NCI-H446 (cell line): ENCODE measurements at places on chromosomes 1 and 21.
A peak's percentile ranks its signal among the peaks of the same experiment; 100 is the strongest.

GRCh38 chr1:153538315-153538821 is 2.4 kb downstream of the S100A5 start:
- no peak for DNase-seq

GRCh38 chr21:28543975-28544374 is 448.7 kb downstream of the LTN1 start:
- DNase-seq: no peak

DNA sequence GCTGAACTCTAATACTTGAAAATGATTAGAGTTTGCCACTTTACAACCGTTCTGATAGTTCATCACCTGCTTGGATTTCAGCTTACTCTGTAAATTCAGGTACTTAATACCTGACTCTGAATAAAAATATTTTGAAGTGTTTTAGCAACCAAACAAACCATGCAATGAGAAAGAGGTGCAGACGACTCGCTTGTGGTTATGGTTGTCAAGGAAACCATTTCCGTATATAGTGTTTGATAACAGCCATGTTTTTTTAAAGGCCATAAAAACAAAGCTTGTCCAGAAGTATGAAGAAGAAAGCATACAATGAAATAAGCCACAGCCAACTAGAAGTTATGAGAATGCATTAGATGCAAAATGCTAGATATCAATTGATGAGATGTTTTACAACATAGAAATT is 167.2 kb upstream of the HMCN1 start:
- DNase-seq: no peak

- DNase-seq: no peak
Observed at GRCh38 chr1:205270764-205271163, 43.0 kb downstream of the TMCC2 start.

- DNase-seq: no peak
Observed at GRCh38 chr1:200960236-200960947, 63.1 kb downstream of the KIF21B start.

- no peak for DNase-seq
Observed at GRCh38 chr1:107378866-107379265, 238.0 kb downstream of the NTNG1 start.

DNA sequence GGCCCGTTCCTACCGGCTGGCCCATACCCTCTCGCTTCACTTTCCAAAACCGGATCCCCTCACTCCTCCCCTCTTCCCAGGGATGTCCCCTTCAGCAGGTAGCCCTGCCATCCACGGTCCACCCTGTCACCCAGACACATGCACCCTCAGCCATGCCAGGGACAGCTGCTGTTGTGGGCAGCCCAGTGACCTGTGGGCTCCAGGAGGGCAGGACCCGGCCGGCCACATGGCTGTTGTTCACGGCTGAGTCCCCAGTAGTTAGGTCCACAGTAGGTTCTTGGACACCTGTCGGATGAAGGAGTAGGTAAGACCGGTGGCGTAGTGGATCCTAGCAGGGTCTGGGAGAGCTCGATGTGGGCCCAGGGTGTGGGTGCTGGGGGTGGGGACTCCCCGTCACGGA is 12.5 kb downstream of the SPSB1 start:
- DNase-seq: no peak

- DNase-seq: no peak
Observed at GRCh38 chr21:40635391-40635790, 211.6 kb downstream of the DSCAM start.

DNA sequence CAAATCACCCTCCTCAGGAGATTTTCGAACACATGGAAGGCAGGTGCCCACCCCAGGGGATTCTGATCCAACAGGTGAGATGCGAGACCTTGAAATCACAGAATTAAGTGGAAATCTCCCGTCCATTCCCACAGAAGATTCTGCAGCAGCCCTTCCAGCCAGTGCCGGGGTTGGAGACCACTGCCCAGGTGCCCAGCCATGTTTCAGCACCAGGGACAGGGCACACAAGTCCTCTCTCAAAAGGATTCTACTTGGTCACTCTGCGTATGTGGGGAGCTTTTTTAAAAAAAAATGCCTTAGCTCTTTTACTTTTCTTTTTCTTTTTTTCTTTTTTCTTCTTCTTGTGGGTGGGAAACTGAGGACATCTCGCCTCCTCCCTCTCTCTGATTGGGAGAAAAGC is 80.7 kb downstream of the VWA5B1 start:
- no peak for DNase-seq

DNA sequence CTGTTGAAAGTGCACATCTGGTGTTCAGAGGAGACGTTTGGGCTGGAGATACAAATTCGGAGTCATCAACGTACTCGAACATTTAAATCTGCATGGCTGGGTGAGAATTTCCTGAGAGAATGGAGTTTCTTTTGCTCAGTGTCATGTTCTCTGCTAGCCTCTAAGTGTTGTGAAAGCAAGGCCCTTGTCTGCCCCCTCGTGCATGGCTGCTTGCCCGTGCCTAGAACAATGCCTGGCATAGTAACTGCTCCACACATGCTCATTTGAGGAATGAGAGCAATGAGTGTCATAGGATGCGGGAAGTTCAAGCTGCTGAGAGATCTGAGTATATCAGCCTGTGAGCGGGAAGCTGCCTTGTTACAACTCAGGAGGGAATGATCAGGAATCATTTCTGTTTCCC is 171.1 kb upstream of the CSF3R start:
- peak; percentile 18 for DNase-seq

GRCh38 chr1:88104236-88104635 is 579.8 kb upstream of the PKN2 start:
- no peak for DNase-seq

- no peak for DNase-seq
Observed at GRCh38 chr1:46797696-46798470, 963 bp upstream of the CYP4B1 start.

DNA sequence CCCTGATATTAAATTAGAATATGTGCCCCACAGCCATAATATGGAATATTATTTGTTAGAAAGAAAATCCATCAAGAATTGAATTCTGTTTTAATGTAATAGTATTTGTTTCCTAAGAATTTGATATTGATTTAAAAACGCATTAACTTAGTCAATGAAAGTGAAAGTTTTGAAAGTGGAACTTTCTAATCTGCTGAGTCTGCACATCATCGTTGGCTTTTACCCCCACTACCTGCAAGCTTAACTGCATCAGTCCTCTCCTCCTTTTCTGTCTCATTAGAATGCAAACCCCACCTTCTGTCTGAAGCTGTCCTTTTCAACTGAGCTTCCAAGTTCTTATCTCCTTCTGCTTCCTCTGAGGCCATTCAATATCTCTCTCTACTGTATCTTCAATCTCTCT is 42.5 kb downstream of the XCL1 start:
- DNase-seq: no peak

GRCh38 chr1:186904361-186904760 is 75.6 kb downstream of the PLA2G4A start:
- DNase-seq: no peak

DNA sequence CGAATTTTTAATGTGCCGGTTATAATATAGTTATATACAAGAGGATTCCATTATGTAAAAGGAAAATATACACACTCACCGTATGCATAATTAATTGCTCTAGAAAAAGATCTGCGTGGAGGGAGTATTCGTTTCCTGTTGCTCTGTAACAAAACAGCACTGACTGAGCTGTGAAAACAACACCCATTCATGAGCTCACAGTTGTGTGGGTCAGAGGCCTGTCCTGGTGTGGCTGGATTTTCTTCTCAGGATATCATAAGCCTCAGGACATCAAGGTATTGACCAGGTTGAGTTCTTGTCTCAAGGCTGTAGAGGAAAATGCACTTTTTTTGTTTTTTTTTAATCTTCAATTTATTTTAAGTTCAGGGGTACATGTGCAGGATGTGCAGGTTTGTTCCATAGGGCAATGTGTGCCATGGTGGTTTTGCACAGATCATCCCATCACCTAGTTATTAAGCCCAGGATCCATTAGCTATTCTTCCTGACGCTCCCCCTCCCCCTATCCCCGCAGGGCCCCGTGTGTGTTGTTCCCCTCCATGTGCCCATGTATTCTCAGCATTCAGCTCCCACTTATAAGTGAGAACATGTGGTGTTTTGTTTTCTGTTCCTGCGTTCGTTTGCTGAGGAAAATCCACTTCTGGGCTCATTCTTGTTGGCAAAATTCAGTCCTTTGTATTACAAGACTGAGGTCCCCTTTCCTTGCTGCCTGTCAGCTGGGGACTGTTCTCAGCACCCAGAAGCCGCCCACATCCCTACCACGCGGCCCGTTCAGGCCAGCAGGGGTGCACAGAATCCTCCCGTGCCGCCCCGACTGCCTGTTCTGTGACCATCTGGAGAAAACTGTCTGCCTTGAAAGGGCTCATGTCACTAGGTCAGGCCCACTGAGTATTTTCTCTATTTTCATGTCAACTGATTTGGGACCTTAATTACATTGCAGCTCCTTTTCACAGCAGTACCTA is 87.4 kb upstream of the ERRFI1 start:
- no peak for DNase-seq

- no peak for DNase-seq
Observed at GRCh38 chr1:200034262-200034557, 6.7 kb downstream of the NR5A2 start.

DNA sequence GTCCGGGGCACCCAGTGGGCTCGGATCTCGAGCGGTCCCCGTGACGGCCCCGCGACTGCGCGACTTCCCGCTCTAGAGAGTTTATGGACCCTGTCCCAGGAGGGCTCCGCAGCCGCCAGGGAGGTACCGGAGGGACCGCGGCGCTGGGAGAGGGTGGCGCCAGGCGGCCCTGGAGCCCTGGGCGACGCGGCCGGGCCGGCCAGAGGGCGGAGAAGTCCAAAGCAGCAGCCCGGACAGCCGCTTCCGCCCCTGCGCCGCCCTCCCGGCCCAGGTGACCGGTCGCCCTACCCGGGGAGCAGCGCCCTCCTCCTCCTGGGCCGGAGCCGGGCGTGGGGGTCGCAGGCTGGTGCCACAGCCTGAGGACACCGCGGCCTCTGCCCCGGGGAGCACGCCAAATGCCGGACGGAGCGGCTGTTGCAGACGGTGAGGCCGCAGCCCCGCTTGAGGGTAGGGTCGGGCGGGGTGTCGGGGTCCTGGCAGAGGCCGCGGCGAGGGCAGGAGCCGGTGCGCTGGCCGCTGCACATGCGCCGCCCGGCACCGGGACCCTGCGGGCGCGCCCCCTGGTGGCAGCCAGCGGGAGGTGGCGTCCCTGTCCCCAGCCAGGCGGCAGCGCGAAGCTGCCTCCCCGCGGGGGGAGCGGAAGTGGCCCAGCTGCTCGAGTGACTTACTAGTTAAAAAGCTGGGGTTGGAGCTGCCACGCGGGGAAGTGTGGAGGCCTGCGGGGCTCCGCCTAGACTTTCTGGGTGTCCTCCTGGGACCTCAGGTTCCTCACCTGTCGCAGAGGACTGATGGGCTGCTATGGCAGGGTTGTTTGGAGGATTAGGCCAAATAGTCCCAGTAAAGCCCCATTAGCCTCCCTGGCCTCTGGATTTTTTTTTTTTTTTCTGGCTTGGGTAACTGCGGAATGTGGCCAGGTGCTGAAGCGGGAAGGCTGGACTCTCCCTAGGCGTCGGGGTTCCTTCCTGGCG is 20.9 kb upstream of the ZNF678 start:
- peak; percentile 87 for DNase-seq

DNA sequence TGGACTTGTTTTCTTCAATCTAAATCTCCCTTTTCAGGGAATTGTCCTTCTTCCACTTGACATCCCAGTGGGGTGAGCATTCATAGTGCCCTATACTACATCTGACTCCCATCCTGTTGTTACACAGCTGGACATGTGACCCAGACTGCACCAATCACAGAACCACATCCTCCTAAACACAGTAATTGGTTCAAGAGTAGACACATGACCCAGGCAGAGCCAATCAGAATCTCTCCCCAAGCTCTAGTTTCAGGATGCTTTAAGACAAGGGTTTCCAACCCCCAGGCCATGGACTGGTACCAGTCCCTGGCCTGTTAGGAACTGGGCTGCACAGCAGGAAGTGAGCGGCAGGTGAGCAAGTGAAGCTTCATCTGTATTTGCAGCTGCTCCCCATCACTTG is 5.6 kb upstream of the DDOST start:
- DNase-seq: no peak
